ENCODE measurements at places on chromosomes 2 and 18. TPM values are rescaled to one million over a fixed set of nuclear protein-coding genes. Genes with fewer than 3 reads are reported as not detected.

CRYBA2 gene
- not detected for total RNA-seq

GRCh38 chr2:28629910-28630309 lies 121.7 kb upstream of the PPP1CB start:
- H3K4me3 ChIP-seq, result no peak overlapping the region
- no peaks in the 10 kb centered on the region for H3K36me3 ChIP-seq
- peaks cover 40% of the 10 kb centered on the region for H3K4me1 ChIP-seq
- H3K27ac ChIP-seq, result no peak overlapping the region
- DNase-seq, result no peak

DNA sequence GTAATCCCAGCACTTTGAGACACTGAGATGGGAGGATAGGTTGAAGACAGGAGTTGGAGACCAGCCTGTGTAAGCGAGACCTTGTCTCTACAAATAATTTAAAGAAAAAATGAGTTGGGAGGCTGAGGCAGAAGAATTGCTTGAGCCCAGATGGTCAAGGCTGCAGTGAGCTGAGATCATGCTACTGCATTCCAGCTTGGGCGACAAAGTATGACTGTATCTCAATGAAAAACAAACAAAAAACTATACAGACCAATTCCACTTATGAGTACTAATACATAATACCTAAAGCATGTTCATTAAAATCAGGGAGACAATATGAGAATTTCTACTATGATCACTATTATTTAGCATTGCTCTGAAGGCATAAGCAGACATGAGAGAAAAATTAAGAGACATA lies 12.6 kb downstream of the RNF149 start:
- no peaks in the 10 kb centered on the region for H3K27me3 ChIP-seq
- no peak for DNase-seq
- H3K36me3 ChIP-seq, result peaks cover 32% of the 10 kb centered on the region
- H3K4me3 ChIP-seq, result no peak overlapping the region

DNA sequence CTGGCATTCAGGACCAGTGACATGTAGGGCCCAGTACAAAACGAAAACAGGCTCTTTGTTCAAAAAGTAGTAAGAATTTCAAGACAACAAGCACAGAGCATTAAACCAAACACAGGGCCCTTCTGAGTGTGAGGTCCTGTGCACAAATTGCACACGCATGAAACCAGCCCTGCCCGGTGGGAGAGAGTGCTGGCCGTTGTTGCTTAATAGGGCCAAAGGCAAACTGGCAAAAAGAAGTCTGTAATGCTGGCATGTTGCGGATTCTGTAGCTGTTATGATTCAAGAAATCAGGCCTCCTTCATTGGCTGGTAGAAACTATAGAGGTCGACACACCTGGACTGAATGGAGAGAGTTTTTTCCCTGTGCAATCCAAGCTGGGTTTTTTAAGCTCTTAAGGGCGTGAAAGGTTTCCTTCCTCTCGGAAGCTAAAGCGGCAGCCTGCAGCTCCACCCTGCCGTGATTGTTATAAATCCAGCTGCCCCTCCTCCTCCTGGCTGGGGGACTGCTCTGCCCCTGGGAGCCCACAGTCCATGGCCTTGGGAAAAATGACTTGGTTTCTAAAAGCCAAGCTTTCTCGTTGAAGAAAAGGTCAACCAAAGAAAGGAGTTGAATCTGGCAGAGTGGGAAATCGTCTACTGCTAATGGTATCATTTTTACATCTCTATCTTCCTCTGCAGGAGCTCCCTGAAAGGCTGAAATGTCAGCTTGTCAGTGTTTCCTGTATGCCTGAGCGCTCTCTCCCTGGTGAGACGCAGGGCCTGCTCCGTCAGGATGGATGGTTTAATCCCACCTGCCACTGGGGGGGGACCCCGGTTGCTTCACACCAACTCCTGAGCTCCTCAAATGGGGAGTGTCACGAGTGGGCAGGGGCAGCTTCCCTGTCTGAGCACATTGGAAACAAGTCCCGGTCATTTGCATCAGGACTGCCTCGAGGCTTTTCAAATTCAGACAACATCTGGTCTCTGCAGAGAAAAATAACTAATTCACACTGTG lies 143.6 kb downstream of the ALPK2 start:
- H3K4me1 ChIP-seq, result no peaks in the 10 kb centered on the region
- H3K27ac ChIP-seq, result no peak overlapping the region
- DNase-seq, result no peak
- no peak overlapping the region for H3K4me3 ChIP-seq
- no peaks in the 10 kb centered on the region for H3K27me3 ChIP-seq
- H3K36me3 ChIP-seq, result no peaks in the 10 kb centered on the region

DNA sequence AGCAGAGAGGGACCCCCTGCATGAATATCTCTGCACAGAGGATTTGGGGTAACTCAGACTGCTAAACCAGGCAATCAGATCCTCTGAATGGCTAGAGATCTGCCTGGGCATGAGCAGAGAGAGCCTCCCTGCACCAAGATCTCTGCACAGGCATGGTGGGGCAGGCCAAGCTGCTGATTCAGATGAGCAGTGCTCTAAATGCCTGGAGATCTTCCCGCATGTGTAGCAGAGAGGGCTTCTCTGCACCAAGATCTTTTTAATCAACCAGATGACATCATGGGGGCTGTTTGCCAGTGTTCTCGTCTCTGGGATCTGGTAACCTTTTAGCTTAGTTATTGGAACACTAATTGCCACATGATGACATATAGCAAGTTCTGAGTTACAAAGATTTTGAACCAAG lies 301.3 kb upstream of the GALNT5 start:
- H3K27ac ChIP-seq, result no peak overlapping the region
- DNase-seq, result no peak
- no peak overlapping the region for H3K4me3 ChIP-seq

DNA sequence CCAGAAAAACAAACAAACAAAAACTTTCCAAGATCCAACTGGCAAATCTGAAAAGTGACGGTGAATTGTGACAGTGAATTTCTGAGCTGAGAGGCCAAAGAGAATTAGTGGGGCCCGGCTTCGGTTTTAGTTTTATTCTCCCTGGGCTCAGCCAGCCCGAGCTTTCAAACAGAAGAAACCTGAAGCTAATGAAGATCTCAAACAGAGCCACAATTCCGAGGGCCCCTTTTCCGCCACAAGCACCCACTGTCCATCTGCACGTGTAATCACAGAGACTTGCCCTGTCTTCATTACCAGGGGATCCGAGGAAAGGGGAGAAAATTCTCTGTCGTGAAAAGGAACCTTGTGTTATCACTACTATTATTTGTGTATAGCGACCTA lies 4.2 kb upstream of the ONECUT2 start:
- DNase-seq, result no peak
- H3K4me3 ChIP-seq, result no peak overlapping the region
- peaks cover 13% of the 10 kb centered on the region for H3K4me1 ChIP-seq
- no peak overlapping the region for H3K27ac ChIP-seq
- H3K36me3 ChIP-seq, result no peaks in the 10 kb centered on the region

GRCh38 chr2:237490009-237490711 lies 3.1 kb downstream of the MLPH start:
- no peak for DNase-seq
- H3K4me3 ChIP-seq, result no peak overlapping the region
- peaks cover 38% of the 10 kb centered on the region for H3K27me3 ChIP-seq
- peak overlapping the region; percentile 52 for H3K27ac ChIP-seq
- peaks cover 4% of the 10 kb centered on the region for H3K4me1 ChIP-seq
- H3K36me3 ChIP-seq, result peaks cover 9% of the 10 kb centered on the region

Measured in heart left ventricle (tissue), 16 donors.